ENCODE measurements at places on chromosomes 2 and 18.

DNA sequence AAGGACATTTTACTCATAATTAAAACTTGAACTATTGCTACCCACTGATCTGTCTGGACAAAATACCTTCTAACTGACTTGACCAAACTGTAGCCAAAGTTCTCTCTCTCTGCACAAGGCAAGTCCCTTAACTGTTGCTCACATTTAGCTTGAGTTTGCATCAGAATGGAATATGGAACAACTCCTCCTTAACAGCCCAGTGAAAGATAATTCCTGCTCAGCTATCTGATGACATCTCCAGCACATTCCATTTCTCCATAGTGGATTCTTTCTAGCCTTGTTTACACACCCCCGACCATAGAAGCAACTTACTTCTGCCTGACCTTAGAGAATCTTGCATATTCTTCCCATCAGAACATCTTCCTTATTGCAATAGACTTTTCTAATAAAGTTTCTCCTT, 317.2 kb upstream of the CDH2 start:
- peak; percentile 33 for DNase-seq

DNA sequence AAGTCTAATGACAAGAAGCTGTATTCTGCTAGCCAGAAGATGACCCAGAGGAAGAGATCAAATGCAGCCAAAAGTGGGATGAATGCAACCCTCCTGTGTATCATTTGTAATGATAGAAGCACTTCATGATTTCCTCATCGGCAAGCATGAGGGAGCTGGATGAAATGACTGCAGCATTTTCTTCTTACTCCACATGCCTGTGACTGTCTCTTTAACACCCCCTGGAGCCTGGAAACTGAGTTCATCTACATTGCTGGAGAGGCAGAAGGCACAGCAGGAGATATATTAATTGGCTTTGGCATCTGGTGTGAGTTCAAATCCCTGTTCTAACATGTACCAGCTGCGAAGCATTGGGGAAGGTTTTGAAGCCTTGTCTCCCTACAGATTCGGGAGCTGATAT, 37.7 kb downstream of the ID2 start:
- DNase-seq = no peak

- no peak for DNase-seq
Observed at GRCh38 chr2:47896450-47896968, 9.8 kb downstream of the FBXO11 start.

- no peak for DNase-seq
Observed at GRCh38 chr18:80124131-80124530, 15.1 kb downstream of the ADNP2 start.

DNA sequence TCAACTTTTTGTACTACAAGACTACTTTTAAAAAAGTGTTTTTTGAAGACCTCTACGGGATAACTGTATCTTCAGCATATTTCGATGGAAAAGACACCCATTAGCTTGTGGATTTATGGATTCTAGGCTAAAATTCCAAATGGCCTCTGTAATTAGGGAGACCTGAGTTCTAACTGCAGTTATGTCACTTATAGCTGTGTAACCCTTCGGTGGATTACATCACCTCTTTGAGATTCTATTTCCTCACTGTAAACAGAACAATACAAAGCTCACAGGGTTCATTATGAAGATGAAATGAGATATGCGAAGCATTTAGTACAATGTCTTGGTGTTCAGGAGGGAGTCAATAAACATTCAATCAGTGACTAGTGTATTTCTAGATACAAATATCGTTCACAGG, 24.2 kb downstream of the LMAN2L start:
- no peak for DNase-seq

DNA sequence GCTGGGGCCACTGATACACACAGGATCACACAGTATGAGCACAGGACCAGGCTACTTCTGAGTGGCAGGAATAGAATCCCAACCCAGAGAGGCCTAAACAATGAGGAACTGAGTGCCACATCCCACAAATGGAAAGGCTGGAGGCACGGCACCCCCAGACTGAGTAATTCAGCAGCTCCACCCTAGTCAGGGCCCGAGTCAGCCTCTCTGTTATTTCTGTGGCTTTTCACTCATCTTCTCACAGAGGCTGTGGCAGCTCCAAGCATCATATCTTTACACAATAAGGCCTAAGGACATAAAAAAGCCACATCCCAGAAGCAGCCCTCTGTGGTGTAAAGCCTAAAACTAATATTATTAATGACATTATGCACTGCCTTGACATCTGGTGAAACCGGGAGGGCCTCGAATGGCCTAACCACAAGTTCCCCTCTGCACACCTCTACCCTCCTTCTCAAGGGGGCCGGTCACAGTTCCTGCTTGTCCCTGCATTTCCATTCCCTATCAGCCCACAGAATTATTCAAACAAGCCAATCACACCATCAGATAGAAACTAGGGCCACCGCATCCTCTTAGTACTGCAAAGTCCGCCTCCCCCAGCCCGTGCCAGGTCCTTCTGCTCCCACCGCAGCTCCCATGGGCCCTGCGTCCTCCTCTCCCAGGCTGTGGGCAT, 12.5 kb upstream of the MAL start:
- DNase-seq = no peak

DNA sequence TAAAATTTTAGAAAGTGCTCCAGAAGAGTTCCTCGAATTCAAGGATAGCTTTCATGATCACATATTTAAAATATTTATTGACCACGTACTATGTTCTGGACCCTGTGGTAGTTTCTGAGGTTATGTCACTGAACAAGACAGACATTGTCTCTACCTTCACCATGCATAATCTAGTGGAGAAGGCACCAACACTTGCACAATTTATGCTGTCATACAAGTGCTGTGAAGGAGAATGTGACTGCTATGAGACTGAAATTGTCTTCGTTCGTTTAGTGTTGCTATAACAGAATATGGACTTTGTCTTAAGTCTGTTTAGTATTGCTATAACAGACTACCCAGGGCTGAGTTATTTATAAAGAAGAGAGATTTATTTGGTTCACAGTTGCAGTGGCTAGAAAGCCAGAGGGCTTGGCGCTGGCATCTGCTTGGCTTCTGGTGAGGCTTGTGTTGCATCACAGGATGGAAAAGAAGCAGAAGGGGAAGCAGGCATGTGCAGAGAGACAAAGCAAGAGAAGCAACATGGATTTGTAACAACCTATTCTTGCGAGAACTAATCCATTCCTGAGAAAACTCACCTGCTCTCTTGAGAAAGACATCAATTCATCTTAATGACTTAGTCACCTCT, 50.0 kb upstream of the RFX8 start:
- DNase-seq = no peak

- no peak for DNase-seq
Observed at GRCh38 chr2:219081701-219082331, 21.1 kb upstream of the IHH start.

GRCh38 chr2:165479856-165480255, 10.4 kb downstream of the CSRNP3 start:
- peak; percentile 32 for DNase-seq

DNA sequence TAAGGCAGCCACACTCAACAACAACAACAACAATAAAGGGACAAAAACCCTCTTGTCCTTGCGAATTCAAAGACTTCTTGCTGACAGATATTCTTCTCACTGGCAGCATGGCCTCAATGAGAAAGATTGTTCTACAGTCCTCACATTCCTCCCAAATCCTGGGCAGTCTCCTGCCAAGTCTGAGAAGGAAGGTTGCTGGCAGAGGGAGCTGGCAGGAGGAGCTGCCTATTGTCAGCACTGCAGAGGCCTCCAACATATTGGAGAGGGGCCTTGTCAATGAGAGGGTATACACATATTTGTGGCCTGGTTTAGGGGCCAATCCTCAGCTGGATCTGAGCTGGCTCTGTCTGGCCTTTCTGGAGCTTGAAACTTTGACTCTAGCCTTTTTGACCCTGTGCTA, 63.5 kb downstream of the LAMA3 start:
- no peak for DNase-seq

GRCh38 chr2:219823574-219823973, 196.1 kb downstream of the SLC4A3 start:
- DNase-seq = peak; percentile 34

DNA sequence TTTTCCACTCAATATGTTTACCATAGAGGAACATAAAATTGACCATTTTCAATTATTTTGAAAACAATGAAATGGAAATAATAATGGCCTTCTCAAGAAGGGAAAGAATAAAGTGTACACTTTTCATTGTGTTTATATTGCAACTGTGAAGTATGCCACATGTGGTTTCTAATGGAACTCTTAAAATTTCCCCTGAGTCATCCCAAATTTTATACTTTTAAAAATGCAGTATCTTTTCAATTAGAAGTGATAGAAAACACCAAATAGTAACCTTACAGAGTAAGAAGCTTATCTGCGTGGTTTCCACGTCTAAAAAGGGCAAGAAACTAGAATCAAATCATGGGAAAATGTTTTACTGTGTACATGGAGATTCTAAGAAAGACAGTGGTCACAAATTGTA, 70.0 kb downstream of the SCG2 start:
- DNase-seq = no peak

- no peak for DNase-seq
Observed at GRCh38 chr2:217102956-217103355, 243.1 kb upstream of the TNP1 start.

- DNase-seq = peak; percentile 45
Observed at GRCh38 chr2:215619022-215619958, 183.4 kb upstream of the FN1 start.

- DNase-seq = no peak
Observed at GRCh38 chr2:222693837-222694236, 22.4 kb downstream of the MOGAT1 start.

DNA sequence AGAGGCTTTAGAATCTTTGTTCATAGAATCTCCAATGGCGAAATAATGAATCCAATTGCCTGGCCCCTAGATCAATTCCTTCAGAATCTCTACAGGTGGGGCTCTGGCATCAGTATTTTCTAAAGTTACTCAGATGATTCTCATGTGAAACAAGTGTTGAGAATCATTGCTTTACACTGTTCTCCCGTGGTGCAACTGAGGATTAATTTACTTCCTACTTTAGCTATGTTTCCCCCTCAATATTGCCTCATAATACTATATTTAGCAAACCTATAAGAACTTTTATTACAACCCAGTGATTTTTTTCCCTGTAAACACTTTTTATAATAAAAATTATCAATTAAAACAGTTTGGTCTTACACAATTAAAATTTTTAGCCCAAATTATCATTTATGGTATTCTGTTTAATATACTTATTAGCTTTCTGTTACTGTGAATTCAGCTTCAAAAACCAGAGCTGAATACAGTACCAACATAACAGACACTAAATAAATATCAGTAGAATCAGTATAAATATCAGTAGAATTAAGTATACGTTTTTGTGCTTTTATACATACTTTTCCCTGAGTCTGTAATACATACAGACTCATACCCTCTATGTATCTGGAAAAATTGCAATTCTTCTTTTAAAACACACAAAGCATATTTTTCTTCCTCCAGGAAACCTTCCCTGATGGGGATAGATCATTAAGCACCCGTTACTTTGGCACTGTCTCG, 20.8 kb downstream of the SLC38A11 start:
- DNase-seq = no peak

GRCh38 chr2:218893349-218894150, 12.9 kb downstream of the WNT10A start:
- DNase-seq = no peak

DNA sequence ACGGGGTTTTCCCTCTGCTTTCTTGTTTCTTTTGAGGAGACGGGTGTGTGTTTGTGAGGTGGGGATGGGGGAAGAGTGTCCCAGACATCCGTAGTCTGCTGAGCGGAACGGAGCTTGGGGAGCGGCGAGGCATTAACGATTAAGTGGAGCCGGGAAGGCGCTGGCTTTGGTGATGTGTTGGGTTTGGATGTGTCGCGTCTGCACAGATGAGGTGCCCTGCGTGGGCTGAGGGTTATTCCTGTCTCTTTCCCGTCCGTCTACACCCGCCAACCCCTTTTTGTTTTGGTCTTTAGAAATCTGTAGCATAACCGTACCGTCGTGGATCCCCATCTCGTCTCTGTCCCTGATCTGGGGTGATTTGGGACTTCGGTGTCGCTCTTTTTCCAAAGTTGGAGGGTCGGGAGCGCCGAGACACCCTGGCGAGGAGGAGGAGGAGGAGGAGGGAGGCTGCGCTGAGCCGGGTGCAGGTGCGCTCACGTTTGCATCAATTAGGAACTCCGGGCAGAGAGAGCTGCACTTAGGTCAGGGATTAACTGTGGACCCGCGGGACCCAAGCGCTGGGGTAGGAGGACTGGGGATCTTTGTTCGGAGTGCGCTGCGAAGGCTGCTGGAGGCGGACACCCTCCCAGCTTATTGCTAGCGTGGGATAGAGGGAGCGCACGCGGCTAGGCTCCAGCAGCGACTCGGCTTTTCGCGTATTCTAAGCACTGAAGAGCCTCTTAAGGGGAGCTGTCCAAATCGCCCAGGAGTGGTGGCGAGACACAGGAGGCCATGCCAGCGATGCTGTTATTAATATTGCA, 720.3 kb downstream of the DPP10 start:
- DNase-seq = no peak

GRCh38 chr2:103784261-103784660, 1022.4 kb downstream of the TMEM182 start:
- DNase-seq = no peak

DNA sequence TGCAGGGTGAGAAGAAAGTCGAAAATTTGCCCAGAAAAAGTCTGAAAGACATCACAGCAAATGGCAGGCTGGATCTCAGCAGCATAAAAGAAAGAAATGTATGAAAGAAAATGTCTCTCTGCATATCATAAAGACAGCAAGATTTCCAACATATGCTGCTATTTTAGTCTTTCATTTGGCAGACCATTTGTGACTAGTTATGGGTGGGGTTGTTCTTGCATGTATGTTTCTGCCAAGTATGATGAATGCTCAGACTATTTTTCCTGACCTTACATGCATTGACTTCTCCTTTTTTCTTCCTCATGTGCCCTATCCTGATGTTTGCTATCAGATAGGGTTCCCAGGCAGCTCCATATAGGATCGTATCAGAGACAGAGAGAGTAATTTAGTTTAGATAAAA, 58.5 kb upstream of the PARD3B start:
- DNase-seq = peak; percentile 61

DNA sequence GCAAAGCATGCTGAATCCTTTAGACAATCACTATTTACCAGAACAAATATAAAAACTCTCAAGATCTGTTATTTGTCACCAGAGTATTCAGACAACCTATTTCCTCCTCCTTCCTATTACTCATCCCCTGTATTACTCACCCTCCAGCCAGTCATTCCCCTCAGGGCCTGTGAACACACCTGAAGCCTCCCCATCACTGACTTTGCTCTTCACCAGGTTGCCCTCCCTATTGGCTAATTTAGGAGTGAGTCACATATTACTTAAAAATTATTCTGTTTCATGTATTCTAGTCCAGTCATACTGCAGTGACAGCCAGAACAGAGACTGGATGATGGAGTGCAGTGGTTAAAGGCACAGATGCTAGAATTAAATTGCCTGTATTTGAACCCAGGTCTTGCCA, 3.7 kb upstream of the ATG16L1 start:
- DNase-seq = no peak
